ENCODE measurements at places on chromosomes 4 and X.

- DNase-seq = no peak
Observed at GRCh38 chrX:56790778-56791177, 61.7 kb downstream of the NBDY start.

GRCh38 chr4:39354254-39354552 lies 12.0 kb downstream of the RFC1 start:
- DNase-seq = no peak

DNA sequence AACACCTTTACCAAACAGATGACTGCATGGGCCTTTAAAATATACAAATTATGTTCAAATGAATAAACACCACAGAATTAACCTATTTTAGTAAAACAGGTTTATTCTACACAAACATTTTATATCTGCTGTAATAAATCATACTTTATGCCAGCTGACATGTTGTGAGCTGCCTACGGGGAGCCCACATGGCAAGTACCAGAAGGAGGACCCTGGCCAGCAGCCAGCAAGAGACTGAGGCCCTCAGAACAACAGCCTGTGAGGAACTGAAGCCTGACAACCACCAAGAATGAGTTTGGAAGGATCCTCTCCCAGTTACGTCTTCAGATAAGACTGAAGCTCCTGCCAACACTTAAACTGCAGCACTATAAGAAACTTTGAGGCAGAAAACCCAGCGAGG lies 377.0 kb downstream of the PDGFC start:
- DNase-seq = no peak

GRCh38 chrX:44261286-44261685 lies 82.2 kb downstream of the EFHC2 start:
- DNase-seq = no peak

GRCh38 chrX:124820738-124821137 lies 474.4 kb downstream of the SH2D1A start:
- DNase-seq = no peak

- no peak for DNase-seq
Observed at GRCh38 chr4:81622474-81623184, 150.9 kb upstream of the RASGEF1B start.

DNA sequence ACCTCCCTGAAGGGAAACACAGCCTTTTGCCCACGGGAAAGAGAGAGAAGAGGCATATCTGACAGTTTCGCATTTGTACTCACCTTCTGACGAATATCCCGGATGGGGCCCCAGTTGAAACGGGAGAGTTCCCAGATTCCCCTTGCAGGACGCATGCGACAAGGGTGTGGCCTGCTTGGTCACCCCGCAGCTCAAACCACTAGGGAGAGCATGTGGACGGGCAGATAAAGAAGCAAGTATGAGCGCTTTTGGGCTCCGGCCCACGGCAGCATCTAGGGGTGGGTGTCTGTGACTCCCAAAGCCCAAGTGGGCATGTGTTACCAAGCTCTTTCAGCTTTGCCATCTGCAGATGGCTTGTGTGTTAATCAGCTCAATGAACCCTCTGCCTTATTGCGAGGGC lies 70.1 kb upstream of the MED14 start:
- DNase-seq = no peak

DNA sequence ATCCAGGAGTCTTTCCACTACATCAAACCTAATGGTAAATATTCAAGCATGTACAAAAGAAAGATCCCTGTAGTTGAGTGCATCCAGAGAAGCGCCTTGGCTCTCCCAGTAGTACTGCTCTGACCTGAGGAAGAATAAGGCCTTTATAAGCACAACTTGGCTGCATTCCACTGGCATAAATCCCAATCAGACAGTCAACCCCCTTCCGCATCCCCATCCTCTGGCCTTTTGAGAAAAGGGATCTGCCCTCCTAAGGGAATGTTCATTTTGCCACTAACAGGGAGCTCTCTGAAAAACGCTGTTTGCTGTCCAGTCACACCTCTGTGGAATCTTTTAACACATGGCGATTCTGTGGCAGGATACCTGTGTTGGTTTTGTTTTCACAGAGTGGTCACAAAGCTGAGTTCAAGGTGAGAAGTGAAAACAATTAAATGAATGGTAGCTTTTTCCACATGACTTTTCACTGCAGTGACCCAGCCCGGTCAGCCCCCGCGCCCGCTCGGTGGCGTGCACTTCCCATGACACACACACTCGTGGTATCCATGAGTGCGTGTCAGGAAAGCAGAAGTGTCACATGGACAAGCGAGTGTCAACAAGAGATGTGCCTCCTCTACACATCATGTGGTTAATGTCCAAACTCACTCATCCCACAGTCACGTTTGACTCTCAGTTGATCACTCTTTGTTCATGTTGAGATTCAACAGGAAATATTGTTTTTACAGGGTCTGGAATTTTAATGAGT lies 112.2 kb upstream of the ENPP6 start:
- DNase-seq = no peak

- DNase-seq = no peak
Observed at GRCh38 chrX:20263474-20263873, 3.2 kb downstream of the RPS6KA3 start.

- no peak for DNase-seq
Observed at GRCh38 chr4:3168029-3168428, 80.9 kb upstream of the MSANTD1 start.

DNA sequence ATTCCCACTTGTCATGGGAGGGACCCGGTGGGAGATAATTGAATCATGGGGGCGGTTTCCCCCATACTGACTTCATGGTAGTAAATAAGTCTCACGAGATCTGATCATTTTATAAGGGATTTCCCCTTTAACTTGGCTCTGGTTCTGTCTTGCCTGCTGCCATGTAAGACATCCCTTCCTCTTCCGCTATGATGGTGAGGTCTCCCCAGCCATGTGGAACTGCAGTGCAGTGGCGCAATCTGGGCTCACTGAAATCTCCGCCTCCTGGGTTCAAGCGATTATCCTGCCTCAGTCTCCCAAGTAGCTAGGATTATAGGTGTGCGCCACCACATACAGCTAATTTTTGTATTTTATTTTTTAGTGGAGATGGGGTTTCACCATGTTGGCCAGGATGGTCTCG lies 2.9 kb downstream of the HPGDS start:
- no peak for DNase-seq

- DNase-seq = no peak
Observed at GRCh38 chr4:87410679-87411078, 11.7 kb upstream of the NUDT9 start.

GRCh38 chrX:103338663-103339062 lies 8.6 kb downstream of the TCEAL7 start:
- no peak for DNase-seq

DNA sequence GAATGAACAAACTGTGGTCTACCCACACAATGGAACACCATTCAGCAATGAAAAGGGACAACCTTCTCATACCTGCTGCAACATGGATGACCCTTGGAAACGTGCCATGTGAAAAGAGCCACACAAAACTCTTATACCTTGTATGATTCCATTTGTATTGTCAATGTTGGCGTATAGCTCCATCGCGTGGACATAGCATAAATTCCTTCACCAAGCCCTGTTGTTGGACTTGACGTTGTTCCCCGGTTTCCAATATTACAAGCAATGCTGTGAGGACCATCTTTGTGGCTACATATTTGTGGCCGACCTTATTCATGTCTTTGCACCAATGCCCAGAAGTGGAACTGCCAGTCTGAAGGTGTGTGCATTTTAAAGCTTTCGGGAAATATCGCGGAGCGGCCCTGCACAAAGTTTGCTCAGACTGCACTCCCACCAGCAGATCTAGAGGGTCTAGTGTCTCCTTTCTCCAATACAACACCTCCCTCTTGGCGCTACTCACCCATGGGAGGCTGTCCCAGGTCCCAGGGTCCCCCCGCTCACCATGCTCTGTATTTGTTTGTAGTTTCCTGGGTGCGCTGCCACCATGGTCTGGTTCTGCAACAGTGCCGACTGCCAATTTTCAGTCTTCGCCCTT lies at the start of gene CLDN34:
CLDN34 (plus strand) TSS at position 584 of the 634 bp plus-strand sequence; CDS start at position 584, 0 bp downstream.
- DNase-seq = no peak

GRCh38 chr4:40576651-40577480 lies 52.8 kb downstream of the RBM47 start:
- peak; percentile 58 for DNase-seq

- DNase-seq = no peak
Observed at GRCh38 chr4:48342606-48342880, 1.2 kb downstream of the SLAIN2 start.

GRCh38 chrX:150146271-150146896 lies 208.1 kb upstream of the EOLA2 start:
- DNase-seq = no peak
